ENCODE measurements at places on chromosomes 3 and 15. TPM values are rescaled to one million over a fixed set of nuclear protein-coding genes. Genes with fewer than 3 reads are reported as not detected.

- DNase-seq: no peak
Measured at GRCh38 chr3:24631481-24631880, 136.8 kb upstream of the THRB start.

GRCh38 chr3:52879581-52879980, 17.8 kb downstream of the STIMATE start:
- no peak for DNase-seq

DNA sequence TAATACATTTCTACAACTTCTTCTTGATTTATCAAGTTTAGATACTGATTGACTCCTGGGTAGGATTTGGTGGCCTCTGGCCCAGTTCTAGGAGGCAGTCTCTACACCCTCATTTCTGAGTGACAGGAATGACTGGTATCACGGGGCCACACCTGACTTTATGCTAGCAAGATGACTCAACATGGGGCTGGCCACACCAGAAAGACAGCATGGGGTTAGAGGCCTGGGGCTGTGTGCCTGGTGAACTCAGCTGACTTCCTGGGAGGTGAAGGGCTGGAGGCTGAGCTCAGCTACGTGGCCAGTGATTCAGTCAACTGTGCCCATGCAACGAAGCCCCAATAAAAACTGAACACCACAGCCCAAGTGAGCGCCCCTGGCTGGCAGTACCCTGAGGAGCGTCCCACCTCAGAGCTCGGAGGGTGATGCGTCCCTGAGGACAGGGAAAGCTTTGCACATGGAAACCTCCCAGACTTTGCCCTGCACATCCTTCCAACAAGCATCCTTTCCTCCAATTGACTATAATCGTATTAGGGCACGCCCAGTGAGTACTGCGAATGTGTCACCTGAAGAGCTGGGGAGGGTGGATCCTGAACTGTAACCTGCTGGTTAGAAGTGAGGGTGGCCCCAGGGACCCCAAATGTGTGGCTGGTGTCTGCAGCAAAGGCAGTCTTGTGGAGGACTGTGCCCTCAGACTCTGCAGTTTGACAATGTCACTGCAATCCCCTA, 57.2 kb downstream of the NIPA2 start:
- no peak for DNase-seq

DNA sequence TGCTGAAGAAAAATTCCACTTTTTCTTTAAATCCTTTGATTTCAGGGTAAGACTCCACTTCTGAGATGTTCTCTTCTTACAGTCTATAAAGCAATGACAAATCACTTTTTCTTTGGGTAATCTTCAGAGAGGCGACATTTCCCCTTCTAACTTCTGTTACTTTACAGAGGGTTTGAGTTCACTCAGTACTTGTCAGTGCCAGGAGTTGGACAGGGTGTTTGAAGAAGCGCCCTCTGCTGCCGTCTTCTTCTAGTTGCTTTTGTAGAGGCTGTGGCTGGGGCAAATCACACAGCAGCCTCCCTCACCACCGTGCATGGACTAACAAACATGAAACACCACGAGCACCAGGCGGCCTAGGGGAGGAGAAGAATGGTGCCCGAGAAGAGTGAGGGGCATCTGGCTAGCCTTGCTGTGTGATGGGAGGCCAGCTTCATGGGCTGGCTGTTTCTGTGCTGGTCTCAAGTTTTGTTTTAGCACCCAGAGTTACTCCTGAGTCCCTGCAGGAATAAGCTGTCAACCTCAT, at the start of gene CD80:
Gene CD80 (minus strand): TSS at position 174 of the 523 bp plus-strand sequence. CDS start 1,886 bp downstream, outside the sequence.
- DNase-seq: peak; percentile 21

DNA sequence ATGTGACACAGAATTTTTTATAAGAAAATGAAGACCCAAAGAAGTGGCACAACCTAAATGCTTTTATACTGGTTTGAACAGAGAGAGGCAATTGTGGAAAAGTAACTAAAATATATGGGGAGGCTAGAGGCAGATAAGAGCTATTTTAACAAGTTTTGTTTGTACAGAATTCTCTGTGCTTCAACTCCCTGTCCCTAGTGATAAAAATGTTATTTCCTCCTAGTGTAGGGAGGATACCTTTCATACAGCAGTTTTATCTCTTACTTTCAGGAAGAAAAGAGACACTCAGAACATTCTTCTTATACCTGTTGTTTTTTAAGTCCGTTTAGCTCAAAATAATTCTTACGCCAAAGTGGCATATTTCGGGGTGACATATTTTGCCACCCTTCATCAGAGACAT, 21.2 kb upstream of the ZNF639 start:
- no peak for DNase-seq

DNA sequence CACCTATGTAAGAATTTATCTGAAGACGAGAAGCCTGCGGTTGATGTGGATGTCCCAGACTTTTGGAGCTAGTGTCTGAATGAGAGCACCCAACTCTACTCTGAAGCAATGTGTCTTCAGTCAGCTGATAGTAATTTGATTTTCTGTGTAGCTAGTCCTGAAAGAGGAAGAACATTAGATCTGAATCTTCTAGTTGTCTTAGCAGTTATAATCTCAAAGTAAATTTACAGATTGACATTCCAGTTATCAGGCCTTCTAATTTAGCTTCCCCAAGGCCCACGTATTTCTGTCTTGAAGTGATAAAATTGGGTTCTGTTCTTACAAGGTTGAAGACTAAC, 1.5 kb downstream of the TCAIM start:
- no peak for DNase-seq

The GPR62 gene
- total RNA-seq: not detected

The BLOC1S6 gene
- 114 TPM for total RNA-seq

The P2RY13 gene
- not detected for total RNA-seq
